Activated CD8-positive, alpha-beta memory T cell treated with anti-CD3 and anti-CD28 coated beads for 4 hours (primary cell): ENCODE measurements at places on chromosomes 5 and 9.

DNA sequence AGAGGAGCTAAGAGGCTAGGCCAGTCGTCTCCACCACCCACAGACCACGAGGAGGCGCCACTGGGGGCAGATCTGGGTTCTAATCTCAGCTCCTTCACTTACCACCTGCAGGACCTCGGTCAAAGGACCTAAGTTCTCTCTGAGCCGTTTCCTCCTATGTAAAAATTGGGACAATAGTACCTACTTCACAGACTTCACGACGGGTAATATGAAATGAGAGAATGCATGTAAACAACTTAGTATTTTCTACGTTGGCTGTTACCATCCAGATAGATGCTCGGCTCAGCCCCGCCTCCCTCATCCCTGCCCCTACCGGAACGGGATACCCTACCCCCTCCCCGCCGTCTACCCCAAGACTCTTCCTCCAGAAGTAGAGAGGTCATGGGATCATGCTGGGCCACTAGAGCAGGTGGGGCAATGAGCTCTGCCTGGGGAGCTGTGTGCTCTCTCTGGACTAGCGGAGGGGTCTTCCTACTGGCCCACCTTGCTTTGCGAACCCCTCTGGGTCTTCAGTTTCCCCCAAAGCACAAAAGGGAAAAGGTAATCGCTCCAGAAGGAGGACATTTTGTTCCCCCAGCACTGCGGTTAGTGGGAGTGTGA, 541 bp downstream of the GNPDA1 start:
- DNase-seq: no peak

DNA sequence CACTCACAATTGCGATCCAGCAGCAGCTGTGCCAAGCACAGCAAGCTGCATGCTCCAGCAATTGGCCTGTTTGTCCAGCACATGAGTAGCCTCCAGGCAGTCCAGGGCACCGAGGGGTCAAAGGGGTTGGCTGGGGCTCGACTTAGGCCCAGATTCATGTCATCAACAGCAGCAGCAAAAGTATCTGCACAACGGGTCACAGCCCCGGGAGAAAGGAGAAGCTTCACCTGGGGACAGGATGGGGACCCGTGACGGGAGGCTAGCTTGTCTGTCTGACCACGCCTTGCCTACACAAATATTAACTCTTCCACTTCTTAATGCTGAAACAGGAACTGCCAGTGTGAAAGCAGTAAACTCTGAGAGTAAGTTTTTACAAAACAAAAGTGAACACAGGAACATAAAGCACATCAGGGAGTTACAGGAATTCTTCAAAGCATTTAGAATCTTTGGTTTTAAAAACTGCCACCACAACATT, 191.2 kb downstream of the PIK3R1 start:
- no peak for DNase-seq

DNA sequence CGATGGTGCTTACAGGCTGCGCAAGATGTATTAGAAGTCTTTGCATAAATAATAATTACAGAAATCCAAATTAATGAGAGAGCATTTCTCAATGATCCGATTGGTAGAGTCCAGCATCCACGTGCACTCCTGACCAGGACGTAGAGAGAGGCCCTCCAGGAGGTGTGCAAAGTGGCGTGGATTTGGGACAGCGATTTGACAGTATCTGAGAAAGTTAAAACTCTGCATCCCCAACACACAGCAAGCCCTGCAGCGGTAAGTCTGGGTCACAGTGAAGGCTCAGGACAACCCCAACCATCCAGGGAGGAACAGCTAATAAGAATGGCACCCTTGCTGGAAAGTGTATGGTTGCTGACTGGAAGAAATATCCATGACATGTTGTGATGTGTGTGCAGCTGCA, 180.2 kb downstream of the AUH start:
- DNase-seq: no peak

DNA sequence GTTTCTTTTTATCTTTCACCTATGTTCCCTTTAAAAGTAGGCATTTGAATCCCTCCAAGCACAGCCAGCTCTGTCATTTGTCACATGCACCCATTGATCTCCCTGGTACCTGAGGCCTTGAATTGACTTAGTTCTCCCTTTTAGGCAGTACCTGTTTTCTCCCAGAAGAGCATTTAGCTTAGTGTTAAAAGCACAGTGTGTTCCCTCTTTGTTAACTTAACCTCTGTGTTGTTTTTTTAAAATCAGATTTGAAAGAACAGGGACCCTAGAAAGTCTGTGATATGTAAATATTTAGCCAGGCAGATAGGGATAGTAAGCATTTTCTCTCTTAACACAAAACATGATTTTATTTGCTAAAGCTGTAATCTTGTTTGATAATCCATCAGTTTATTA, 113.8 kb upstream of the SPATA31D4 start:
- DNase-seq: no peak

DNA sequence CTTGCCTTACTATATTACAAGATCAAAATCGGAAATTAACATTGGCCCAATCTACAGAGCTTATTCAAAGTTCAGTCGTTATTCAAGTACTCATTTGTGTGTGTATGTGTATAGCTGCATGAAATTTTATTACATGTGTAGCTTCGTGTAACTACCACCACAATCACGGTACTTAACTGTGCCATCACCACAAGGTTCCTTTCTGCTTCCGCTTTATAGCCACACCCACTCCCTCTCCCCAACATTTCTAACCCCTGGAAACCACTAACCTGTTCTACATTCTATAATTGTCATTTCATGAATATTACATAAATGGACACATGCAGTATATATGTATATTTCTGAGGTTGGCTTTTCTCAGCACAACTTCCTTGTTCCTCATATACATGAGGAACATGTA, 4.0 kb upstream of the TEX48 start:
- DNase-seq: no peak

DNA sequence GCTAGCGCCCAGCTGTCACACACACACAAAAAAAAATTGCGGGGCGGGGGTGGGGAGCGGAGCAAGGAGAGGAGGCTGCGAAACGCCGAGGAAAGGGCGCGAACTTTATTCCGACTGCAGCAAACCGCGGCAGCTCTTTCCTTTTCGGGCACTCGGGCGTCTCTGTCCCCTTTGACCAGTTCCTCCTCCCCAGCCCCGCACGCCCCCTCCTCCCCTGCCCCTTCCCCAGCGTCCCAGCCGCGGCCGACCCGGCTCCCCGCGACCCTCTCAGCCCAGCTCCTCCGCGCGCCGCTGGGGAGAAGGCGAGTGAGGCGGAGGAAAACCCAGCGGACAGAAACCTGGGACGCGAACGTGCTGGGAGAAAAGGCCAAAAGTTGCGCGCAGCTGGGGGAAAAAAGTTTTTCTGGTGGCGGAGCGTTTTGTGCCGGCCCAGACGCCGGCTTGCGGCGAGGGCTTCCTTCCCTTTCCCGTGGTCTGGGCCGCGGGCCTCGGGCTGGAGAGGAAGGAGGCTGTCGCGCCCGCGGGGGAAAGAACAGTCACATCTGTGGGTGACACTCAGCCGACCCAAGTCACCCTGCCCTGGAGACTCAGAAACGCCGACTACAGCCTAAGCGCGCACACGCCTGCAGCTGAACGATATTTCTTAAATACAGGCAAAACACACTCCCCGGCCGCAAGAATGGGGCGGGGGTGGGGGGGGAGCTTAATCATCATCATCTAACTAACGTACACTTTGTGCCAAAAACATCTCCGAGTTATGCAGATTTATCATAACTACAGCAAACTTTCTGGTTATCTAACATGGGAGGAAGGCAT, 1.1 kb upstream of the BNC2 start:
- DNase-seq: no peak

- no peak for DNase-seq
These were observed 77.5 kb upstream of the SYK start for GRCh38 chr9:90724112-90724511.

DNA sequence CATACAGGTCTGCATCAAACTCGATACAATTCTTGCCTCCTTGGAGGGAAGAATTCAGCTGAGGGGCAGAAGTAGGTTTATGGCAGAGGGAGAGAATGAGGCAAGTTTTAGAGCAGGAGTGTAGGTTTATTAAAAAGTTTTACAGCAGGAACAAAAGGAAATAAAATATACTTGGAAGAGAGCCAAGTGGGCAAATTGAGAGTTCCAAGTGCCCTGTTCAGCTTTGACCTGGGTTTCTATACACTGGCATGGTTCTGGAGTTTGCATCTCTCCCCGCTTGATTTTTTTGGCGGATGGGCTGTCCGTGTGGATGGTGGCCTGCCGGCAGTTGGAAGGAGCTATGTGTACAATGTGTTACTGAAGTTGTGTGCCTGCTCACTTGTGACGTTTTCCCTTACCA, 116.1 kb downstream of the ALDH1A1 start:
- no peak for DNase-seq

DNA sequence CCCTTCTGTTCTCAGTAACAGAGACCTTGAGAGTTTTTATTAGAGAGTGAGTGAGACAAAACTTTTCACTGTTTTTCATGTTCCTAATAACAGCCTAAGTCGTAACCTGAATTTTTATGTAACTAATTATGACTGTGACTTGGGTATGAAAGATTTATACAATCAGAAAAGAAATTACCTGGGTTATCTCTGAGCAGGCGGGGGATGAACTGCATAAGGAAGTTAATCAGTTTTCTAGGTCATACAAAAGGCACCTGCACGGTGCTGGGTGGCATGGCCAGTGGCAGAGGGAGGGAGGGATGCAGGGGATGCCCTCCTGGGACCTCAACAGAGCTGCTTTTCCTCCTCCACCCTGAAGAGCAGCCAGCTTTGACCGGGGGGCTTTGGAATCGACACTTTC, 219.8 kb downstream of the HSPA4 start:
- no peak for DNase-seq

- DNase-seq: no peak
These were observed 6.0 kb downstream of the CAMK4 start for GRCh38 chr5:111229871-111230810.

DNA sequence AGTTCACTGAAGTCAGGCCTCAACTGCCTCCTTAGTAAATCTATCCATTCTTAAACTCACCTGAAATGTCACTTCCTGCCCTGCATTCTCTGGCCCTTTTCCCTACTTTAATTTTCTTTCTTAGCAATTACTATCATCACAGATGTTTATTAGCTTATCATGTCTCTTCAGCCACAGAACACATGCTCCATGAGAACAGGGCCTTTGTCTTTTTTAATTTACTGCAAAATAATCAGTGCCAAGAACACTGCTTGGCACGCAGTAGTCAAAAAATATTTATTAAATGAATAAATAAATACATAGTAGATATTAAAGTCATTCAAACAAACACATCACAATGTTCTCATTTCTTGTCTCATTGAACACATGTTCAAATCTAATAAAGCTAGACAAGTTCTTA, 46.2 kb downstream of the SKIC3 start:
- DNase-seq: no peak

- DNase-seq: no peak
These were observed 1123.8 kb upstream of the CDH6 start for GRCh38 chr5:30069441-30070263.

- DNase-seq: no peak
These were observed 62.1 kb downstream of the CYSTM1 start for GRCh38 chr5:140236891-140237598.

DNA sequence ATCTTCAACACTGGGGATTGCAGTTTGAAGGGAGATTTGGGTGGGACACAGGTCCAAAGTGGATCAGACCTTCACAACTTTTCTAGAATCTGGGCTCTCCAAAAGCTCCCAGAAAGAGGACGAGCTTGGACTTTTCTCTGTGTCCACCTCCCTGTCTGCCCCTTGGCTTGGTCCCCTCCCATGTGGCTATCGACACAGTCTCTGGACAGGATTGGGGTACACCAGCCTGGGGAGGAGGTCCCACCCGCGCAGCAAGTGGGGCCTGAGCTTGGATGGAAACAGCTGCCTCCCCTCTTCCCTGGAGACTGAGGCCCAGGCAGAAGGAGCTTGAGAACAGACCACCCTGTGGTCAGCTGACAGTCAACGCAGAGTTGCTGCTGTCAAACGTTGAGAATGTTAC, 84.6 kb upstream of the FCN1 start:
- no peak for DNase-seq

DNA sequence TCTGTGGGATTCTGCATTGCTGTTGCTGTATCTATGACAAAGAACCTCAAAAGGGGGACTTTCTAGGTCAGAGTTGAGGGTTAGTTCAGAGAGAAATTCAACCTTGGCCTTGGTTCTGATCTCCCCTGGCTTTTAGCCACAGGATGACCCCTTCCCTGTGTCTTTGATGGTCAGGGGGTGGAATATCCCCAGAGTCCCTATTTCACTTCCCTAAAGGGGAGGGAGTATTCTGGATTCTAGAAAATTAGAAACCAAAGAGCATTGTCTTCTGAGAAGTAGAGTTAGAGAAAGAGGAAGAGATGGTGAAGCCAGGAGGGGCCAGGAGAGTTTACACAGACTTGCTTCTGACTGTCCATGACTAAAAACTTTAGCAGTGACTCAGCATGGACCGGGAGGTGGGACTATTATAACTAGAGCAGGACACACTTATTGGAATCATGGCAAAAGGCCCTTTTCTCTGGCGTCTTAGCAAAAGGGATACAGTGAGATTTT, 56.2 kb upstream of the LPAR1 start:
- no peak for DNase-seq

- DNase-seq: no peak
These were observed 84.5 kb upstream of the SMIM23 start for GRCh38 chr5:171701100-171701541.

DNA sequence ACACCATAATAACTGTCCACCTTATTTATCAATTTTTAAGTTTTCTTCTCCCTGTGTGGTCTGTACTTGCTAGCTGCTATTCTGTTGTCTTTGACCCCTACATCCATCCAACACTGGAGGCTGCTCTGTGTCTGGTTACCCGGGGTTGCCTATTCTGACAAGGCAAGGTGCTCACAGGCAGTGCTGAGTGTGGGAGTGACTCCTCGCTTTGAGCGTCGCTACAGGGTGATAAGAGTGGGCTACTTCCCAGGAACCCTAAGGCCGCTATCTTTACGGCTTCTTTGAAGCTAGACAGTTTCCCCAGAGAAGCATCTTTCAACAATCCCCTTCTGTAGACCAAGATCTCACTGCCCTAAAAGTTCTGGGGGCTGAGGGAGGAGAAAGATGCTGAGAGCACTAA, 35.3 kb downstream of the NSUN2 start:
- no peak for DNase-seq

DNA sequence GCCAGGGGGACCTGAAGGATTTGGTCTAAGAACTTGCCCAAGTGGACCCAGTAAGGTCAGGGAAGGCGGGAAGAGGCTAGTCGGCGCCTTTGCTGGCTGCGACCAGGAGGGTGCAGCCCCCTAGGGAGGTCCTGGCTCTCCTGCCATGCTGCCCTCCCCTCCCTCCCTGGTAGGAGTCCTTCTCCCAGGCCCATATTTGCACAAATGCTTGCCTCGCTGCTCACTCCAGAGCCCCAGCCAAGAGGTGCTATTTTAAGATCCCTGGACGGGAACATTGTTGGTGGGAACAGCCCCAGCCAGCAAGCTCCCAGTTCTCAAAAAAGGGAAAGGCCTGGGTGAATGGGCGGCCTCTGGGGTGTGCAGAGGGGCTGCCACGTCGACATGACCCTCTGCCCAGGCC, 4.3 kb upstream of the IL17B start:
- DNase-seq: no peak
